NCI-H460 (cell line): ENCODE measurements at places on chromosomes 4 and X.

- no peak for DNase-seq
Measured at GRCh38 chr4:16544251-16544721, 318.0 kb upstream of the TAPT1 start.

GRCh38 chr4:153919667-153920066 is 130.8 kb upstream of the SFRP2 start:
- no peak for DNase-seq

- no peak for DNase-seq
Measured at GRCh38 chr4:147597561-147597960, 19.6 kb upstream of the TMEM184C start.

- DNase-seq: no peak
Measured at GRCh38 chr4:17173300-17173699, 274.9 kb upstream of the LDB2 start.

DNA sequence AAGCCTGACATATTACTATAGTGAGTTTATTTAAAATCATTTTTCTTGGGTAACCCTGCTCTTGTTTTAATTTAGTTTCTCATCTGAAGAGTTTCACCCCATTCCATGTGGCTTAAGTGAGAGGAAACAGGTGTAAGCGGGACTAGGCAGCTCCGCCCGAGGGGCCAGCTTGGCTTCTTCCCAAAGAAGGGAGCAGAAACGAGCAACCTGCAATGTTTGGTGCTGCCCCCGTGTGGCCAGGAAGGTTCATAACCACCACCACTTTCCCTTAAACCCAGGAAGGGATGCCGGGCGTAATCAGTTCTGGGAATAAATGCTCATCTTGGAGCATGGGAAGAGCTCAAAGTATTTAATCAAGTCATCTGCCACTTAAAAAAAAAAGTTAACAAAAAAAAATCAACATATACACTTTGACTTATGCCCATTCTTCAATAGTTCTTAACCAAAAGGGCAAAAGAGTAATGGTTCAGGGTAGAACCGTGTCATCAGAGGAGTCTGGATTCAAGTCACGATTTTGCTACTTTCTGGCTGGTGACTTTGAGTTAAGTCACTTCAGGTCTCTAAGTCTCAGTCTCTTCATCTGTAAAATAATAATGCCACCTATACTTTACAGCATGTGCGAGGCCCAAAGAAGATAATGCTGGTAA is 147.9 kb downstream of the NSUN7 start:
- DNase-seq: peak; percentile 70

DNA sequence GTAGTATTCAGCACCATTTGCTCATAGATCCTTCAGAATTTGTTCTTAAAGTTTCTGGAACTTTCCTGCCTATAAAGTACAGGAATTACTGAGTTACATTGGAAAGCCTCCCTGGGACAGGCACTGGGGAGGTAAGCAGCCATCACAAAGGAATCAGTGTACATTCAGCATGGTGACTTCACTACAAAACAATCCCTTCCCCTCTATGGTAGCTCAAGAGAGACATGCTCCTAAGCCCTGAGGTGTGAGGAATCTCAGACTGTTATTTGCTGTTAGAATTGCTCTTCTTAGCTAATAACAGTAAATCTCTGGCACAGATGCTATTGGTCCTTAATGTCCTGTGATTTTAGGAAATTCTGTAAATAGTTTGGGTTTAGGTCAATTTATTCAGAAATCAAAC is 1898.0 kb upstream of the PCDH7 start:
- DNase-seq: no peak

GRCh38 chrX:100652266-100652665 is 8.3 kb downstream of the SRPX2 start:
- no peak for DNase-seq

- DNase-seq: peak; percentile 88
Measured at GRCh38 chrX:1391370-1391706, 575 bp downstream of the SLC25A6 start.

DNA sequence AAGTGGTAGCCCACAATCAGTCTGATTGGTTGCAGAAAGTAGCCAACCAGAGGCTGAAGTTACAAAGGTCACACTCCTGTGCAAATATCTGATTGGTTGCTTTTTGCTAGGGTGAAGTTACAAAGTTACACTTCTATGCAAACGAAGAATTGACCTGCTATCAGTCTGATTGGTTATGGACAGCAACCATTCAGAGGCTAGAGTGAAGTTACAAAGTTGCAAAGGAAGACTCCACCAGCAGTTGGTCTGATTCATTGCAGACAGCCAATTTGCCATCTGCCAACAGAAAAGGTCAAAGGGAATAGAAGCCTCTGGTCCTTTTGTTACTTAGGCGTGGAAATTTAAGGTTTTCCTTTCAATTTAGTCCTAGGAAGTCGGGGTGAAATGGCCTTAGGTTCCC is 377.7 kb downstream of the PRDM5 start:
- DNase-seq: no peak

DNA sequence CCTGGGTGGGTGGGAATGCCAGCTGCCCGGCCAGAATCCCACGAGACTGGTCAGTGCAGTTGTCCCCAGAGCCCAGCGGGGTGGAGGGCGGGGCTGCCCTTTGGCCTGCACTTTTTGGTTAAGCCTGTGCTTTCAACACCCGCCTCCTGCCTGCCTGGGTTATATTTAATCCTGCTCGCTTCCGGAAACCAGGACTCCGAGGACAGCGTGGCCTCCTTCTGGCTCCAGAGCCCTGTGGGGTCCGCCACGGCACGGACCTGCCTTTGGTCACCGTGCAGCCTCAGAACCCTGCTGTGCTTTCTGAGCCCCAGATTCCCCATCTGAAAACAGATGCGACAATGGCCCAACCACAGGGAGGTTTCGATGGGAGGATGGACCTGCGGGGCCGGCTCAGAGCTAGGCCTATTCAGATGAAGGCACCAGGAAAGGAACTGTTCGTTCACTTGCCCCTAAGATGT is 29.4 kb upstream of the KIAA0232 start:
- no peak for DNase-seq

DNA sequence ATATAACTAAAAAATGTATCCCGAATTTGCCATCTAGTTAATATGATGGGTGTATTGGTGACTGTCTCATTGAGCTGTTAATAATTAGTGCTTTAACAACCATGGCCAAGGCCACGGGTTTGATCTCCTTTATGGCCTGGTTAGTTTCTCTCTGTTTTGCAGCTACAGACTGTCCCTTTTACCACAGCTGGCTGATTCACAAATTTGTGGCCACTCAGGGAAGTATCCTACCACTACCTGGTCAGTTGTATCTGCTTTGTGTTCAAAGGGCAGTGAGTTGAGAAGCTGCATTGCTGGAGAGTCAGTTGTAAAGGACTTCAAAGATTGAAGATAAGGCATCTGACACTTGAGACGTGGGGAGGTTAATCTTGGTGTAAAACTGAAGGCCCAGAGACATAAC is 219.1 kb upstream of the BMP3 start:
- DNase-seq: no peak
